HTR-8/SVneo (cell line): ENCODE measurements at places on chromosomes 2 and 18.

GRCh38 chr2:33091541-33092123 lies 144.9 kb downstream of the LTBP1 start:
- DNase-seq, result no peak

DNA sequence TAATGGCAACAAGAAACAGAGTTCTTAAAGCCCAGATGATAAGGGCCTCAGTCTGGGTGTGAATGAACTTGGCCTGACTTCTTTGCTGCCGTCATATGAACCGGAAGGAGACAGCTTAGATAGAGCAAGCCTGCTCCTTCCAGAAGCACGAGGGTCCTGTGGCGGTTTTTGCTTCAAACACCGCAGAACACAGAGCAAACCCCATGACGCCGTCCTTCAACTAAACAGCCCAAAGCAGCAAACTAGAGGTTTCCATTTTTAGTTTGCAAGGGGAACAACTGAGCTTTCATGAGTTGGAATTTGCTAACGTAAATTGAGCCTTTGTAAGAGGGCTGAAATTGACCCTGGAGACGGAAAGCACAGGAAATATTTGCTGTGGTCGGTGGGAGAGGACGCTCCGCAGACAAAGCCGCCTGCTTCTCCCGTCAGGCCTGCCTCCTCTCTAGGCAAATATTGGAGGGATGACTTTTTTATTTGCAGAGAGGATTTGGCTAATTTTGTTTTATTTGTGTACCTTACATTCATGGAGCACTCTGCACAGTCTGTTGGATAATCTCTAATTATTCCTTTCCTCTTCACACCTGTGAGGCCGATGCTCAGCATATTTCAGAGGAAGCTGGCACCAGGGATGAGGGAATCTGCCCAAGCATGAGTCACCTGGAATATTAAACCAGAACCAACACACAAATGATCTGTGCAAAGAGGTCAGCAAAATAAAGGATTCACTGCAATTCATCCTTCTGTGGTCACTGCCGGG lies 134.0 kb upstream of the NCK2 start:
- DNase-seq, result no peak

- DNase-seq, result no peak
These were observed 12.0 kb upstream of the DARS1 start for GRCh38 chr2:135997380-135997779.

- no peak for DNase-seq
These were observed 147.8 kb downstream of the SATB2 start for GRCh38 chr2:199309973-199310372.

GRCh38 chr2:156466739-156467405 lies 30.7 kb downstream of the GPD2 start:
- no peak for DNase-seq

DNA sequence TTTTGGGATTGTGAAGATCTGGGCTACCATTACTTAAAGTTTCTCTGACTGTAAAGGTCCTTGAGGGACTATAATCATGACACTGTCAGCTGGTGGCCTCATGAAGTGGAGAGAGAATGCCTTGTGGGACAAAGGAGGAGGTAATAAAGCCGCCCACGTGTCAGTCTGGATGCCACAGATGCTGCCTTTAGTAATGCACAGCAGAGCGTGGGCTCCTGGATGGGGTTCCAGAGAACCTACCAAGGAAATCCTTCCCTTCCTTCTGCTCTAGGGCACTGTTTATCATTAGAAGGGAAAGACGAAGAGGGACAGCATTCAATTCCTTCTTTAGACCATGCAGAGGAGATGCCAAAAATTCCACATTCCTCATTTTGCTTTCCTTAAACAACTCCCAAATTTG lies 63.5 kb downstream of the COL5A2 start:
- no peak for DNase-seq
